ENCODE measurements at places on chromosomes 2 and 18.

- DNase-seq: no peak
These were observed 332.9 kb downstream of the DSC3 start for GRCh38 chr18:30709595-30709994.

GRCh38 chr2:45253151-45253550 lies 243.9 kb upstream of the SIX2 start:
- no peak for DNase-seq

DNA sequence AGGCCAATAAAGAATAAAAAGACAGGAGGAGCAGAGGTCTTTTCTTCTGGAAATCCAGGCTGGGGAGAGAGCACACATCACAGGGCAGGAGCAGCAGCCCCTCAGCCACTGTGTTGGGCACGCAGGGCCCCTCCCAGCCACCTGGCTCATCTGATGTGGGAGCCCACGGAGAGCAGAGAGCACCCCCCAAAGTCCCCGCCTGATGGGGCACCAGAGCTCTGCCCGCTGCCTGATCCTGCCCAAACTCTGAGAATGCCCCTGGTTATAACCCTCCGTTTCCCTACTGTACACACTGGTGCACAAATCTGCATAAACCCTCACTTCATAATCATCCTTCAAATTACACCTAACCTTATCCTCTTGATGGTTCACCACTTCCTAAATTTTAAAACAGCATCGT lies 111.3 kb downstream of the HDAC4 start:
- DNase-seq: no peak

DNA sequence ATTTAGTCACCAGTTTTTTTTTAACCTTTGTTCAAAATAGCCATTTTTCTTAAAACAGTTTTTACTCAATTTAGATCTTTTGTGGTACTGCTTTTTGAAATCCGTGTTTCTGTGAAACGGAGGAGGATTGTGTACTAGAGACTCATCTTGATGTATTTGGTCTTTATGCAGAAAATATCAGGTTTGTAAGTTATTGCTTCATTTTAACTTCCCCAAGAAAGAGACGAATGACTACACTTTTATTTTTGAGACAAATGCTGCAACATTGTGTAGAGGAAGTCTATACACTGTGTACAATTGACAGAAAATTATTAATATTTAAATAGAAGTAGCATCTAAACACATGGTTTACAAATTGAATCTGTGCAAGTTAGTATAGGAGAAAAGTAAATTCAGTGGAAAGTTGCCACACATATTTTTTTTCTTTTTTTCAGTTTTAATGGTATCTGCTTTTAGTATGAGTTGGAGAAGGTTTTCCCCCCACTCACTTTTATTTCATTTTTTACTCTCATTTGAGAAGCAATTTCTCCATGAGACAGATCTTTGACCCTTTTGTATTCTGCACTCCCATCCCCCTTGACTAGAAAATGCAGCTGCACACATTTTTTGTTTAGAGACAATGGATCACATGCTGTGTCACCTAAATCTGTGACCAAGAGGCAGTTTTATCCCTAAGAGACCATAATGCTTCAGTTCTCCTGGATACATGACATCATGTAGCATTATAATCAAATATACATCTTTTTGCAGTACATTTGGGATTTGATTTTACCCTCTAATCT lies 200.8 kb upstream of the STON1 start:
- no peak for DNase-seq

DNA sequence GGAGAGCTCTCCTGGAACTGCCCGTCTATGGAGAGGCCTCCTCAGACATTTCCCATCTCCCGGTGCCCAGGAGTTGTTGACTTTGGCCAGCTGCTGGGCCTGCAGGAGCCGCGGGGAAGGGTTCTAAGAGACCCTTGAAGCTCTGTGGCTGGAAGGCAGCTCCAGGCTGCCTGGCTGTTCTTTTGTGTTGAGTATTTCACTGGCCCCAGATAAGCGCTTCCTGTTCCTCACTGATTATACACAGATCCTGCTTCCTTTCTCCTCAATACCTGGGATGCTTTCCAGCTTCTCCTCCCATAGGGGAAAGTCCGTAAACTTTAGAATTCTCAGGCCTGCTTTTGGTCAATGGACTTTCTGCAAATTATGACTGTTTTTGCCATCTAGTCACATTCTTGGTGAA lies 57.8 kb downstream of the TGOLN2 start:
- no peak for DNase-seq

- no peak for DNase-seq
These were observed 83.2 kb downstream of the GYPC start for GRCh38 chr2:126739141-126739540.

- DNase-seq: peak; percentile 43
These were observed 18.0 kb downstream of the ZC3H15 start for GRCh38 chr2:186503827-186504606.

DNA sequence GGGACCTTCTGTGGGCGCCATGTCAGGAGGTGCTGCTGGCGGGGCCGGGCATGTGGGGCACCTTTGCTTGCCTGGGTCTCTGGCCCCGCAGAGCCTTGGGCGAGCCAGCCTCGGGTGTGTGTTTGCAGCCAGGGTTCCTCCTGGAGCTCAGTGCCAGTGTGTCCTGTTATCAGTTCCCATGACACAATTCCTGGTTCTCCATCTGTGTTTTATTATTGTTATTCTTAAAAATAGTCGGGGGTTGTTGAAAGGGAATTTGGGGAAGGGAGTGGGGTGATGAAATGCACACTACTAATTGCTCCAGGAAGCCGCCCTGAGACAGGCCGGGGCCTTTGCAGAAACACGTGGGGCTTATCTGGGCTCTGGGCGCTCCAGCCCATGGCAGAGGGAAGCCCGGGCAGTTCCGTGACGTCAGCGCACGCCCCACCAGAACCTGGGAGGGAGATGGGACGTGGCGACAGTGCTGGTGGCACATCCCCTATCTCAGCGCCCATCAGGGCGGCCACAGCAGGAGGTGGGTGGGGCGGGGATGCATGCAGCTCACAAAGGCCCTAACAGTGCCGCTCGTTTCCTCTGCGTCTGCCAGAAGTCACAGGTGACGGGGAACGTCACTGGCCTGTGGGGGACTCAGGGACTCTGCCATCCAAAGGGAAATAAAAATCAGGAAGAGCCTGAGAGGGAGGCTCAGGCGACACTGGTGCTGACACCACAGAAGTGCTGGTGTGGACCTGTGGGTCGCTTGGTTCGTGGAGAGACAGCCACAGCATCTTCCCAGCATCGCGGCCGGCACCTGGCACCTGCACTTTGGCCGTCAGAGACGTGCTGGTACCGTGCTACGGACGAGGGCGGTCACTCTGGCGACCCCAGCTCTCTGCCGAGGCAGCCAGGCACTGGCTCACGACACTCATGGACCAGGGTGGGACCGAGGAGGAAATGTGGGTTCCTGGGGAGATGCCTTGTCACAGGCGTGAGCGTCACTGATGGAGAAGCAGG lies 131.0 kb downstream of the NFATC1 start:
- DNase-seq: no peak

GRCh38 chr2:126657148-126657635 lies 1.2 kb downstream of the GYPC start:
- DNase-seq: no peak

DNA sequence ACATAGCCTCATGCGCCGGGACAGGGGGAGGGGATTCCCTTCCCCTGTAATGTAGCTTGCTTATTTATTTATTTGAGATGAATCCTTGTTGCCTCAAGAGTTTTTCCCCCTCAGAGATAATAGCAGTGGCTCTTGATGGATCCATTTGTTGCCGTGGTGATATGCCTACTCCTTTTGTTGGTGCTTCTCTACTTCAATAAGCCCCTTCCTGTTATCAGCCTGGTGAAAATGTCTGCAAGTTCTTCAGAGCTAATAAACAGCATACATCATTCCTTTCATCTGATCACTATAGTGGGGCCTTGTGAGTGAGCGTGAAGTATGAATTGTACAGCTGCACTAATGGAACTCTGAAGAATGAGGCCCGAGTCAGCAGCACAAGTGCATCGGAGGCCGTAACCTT lies 19.4 kb downstream of the FZD5 start:
- no peak for DNase-seq

DNA sequence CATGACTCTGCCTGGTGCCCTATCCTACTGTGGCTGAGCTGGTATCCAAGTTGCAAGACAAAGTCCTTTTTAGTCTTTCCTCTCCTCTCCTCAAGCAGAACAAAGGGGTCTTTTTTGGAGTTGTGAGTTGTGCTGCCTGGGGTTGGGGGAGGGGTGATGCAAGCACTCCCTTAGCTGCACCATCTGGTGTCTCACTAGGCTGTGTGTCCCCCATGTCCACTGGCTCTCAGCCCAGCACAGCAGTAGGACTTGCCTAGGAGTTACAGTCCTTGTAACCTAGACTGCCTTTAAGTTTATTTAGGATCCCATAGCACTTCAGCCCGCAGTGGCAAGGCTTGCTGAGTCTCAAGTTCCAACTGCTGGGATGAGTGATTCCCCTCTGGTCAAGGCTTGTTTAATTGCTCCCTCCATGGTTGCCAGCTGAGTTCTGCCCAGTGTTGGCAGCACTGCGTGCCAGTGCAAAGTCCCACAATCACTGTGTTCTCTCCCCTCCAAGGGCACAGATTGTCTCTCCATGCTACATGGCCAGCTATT lies 13.2 kb upstream of the ILKAP start:
- no peak for DNase-seq

DNA sequence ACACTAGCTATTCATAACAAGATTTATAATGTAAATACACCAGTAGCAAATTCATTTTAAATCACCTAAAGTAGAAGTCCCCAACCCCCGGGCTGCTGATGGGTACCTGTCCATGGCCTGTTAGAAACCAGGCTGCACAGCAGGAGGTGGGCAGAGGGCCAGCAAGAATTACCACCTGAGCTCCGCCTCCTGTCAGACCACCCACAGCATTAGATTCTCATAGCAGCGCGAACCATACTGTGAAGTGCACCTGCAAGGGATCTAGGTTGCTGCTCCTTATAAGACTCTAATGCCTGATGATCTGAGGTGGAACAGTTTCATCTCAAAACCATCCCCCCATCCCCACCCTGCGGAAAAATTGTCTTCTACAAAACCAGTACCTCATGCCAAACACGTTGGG lies 71.3 kb downstream of the KANSL1L start:
- DNase-seq: no peak

GRCh38 chr2:64492272-64492671 lies 31.9 kb upstream of the AFTPH start:
- DNase-seq: no peak

GRCh38 chr2:152028182-152028862 lies 70.5 kb downstream of the CACNB4 start:
- no peak for DNase-seq

- peak; percentile 23 for DNase-seq
These were observed 765.4 kb downstream of the MBD2 start for GRCh38 chr18:53458944-53459580.

All from HT1080 (cell line).